ENCODE measurements at places on chromosomes 1 and 21.

GRCh38 chr1:114718661-114719423, 2.3 kb upstream of the NRAS start:
- peak; percentile 45 for ATAC-seq

DNA sequence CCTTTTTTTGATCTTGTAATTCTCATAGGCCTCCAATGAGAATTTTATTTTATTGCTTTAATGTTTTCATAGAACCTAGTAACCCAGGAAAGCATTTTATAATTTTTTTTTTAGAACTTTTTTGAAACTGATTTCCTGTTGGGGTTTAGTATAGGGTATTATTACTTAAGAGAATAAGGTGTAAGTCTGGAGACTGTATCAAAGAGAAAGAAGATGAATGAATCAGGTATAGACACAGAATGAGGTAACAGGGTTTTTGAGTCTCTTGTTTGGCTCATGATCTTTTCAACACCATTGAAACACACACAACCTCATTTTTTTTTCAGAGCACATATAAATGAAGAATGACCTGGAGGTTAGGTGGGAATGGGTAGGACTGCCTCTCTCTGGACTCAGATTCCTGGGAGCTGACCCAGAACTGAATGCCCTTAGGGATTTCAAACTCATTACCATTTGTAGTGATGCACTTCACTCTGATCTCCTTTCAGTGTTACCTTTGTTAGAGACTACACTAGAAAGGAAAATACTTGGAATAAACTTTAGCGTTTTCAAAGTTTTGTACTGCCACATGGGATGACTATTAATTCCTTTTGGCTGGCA, 51.0 kb downstream of the EPB41 start:
- ATAC-seq = peak; percentile 51

- ATAC-seq = no peak
Observed at GRCh38 chr21:28280611-28281010, 712.1 kb downstream of the LTN1 start.

GRCh38 chr21:36162631-36163030, 6.0 kb downstream of the DOP1B start:
- no peak for ATAC-seq

DNA sequence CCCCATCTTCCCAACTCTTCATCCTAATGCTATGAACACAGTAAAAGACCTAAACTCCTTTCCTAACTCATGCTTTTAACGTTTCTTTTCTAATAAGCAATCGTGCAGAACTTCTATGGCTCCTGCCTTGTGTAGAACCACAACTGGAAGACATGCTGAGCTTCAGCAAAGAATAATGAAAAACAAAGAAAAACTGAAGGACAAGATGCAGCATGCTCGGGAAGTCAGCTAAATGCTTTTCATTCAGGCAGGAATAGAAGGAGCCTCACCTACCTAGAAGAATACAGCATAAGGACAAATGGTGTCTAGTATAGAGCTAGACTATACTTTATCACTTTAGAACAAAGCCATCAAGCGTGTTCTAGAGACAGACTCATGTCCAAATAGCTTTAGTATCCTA, 45.9 kb downstream of the LUZP1 start:
- no peak for ATAC-seq

DNA sequence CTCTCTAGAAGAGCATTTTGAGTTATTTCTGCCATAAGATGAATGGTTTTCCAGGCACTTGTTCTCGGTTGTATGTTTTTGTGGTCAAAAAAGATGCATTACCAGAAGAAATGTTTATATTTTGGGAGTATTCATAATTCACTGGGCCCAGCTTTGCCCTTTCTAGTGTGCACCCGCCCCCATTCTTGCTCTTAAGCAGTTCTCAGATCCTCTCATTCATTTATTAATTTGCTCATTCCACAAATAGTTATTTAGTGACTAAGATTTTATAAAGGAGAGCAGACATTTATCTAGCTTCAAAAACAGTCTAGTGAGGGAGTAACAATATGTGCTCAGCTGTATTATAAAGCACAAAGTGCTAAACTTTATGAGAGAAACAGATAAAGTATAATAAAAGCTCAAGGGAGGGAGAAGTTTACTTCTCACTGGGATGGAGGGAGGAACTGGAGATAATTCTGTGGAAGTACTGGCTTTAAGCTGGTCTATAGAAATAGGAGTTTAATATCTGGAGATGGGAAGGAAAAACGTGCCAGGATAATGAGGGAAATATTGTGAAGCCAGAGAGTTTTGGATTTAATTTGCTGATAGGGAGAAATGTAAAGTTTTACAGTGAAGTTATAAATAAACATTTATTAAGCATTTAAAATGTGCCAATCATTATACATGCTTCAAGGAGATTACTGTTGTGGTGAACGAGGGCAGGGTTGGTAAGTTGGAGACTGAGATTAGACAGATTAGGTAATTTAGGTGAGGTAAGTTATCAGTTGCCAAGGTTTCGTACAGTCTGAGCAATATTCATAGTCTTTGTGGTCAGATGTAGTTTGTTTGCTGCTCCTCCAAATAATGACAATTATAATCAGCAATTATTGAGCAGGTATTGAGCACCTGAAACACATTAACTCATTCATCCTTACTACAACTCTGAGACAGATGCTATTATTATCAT, 9.1 kb upstream of the MACF1 start:
- peak; percentile 25 for ATAC-seq

GRCh38 chr1:29105822-29106221, 17.9 kb downstream of the TMEM200B start:
- ATAC-seq = no peak

DNA sequence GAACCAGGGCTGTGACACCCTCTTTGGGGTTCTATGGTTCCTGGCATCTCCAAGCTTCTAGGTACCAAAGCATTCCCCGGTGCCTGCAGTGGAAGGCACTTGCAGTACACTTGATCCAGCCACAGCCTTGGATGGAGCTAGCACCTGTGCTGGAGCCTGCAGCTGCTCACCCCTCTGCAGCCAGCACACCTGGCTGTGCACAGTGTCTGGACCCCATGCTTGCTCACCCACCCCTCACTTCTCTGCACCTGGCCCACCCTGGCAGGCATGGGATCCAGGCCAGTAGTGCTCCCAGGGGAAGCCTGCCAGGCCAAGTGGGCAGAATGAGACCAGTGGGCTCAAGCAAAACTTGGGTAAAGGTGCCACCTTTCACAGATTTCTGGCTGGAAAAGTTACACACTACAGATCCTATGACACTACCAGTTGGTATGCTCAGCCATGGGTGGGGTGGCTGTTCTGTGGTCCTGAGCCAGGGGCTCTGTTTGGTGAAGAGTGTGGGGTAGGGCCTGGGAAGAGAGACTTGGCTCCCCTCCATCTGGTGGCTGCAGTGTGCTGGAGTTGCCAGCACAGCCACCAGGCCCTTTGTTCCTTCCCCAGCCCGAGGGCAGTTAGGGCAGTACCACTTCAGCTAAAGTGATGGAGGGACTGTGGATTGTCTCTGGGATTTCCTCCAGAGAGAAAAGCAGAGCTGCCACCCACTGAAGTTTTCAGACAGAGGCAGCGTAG, 157.8 kb upstream of the LRRC7 start:
- no peak for ATAC-seq

DNA sequence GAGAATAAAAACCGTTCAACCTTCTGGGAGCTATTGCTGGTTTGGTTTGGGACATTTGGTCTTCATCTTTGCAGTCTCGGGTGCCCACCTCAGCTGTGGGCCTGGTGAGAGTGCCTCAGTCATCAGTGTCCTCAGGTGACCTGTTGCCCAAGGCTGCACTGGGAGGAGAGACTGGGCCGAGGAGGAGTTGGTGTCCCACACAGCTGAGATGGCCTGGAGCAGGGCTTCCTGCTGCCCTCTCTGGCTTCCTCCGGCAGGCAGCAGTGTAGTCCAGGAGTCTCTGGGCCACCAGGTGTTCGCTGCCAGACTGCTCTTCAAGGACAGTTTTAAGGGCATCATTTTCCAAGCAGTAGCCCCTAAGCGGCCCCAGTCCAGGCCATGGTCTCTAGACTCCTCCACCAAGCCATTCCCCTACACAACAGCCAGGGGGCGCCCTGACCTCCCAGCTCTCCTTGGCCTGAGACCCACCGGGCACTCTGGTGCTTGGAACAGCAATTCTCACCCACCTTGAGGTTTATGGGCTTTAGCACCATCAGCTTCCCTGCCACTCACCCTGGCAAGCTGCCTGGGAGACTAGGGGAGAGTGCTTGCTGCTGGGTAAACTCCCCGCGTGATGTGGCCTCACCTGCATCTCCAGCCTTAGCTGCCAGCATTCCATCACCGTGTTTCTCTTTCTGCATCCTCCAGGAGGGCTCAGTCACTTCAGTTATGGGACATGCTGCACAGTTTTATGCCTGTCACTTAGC, 9.1 kb upstream of the SYTL1 start:
- ATAC-seq = peak; percentile 64

GRCh38 chr1:6025269-6026094, 20.2 kb upstream of the KCNAB2 start:
- no peak for ATAC-seq

- no peak for ATAC-seq
Observed at GRCh38 chr21:42769820-42770716, 109.3 kb downstream of the WDR4 start.

DNA sequence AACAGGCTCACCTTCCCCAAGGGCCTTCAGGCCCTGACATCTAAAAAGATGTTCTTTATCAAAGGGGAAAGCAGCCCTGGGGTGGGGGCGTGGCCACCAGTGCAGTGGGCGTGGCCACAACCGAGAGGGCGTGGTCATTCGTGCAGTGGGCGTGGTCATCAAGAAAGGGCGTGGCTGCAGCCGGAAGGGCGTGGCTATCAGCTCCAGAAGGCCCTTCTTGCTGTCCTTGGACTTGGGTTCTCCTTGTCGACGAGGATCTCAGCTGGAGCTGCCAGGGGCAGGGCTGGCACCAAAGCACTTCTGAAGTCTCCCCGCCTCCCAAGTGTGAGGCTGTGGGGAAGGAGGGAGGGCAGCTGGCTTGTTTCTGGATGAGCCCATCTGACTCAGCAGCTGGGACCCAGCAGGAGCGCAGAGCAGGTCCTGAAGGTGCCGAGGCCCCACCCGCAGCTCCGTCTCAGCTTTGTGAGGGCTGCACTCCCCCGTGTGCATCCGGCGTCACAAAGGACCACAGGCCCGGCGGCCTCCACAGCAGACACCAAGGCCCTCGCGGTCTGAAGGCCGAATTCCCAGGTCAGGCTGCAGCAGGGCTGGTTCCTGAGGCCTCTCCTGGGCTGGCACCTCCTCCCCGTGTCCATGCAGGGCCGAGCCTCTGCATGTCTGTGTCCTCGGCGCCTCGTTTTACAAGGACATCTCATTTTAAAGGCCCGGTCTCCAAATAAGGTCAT, 12.8 kb downstream of the PDE9A start:
- ATAC-seq = no peak

GRCh38 chr1:177902266-177902665, 67.6 kb downstream of the SEC16B start:
- no peak for ATAC-seq

DNA sequence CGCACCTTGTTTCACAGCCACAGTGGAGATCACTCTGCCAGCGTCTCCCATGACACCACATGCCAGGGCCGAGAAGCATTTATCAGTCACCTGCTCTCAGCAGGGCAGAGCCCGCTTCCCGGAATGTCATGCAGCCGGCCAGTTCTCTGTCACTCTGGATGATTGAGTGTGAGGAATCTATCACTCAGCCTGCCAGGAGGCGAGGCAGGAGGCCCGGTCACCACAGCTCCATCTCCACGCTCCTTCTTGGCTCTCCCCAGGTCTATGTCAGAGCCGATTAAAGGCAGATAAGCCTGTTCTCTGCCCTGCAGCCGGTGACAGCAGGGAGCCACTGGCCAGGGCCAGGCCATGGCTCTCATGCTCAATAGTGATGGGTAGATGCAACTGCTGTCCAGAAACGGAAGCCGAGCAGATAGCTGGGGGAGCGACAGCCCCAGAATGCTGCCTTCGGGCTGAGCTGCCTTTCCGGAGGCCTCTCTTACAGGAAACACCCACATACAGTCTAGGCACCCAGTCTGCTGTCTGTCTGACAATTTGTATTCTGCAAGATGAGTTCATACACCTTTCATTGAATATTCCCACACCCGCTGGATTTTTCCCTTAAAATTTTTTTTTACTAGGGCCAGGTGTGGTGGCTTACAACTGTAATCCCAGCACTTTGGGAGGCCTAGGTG, 64.1 kb downstream of the ACTL8 start:
- no peak for ATAC-seq

DNA sequence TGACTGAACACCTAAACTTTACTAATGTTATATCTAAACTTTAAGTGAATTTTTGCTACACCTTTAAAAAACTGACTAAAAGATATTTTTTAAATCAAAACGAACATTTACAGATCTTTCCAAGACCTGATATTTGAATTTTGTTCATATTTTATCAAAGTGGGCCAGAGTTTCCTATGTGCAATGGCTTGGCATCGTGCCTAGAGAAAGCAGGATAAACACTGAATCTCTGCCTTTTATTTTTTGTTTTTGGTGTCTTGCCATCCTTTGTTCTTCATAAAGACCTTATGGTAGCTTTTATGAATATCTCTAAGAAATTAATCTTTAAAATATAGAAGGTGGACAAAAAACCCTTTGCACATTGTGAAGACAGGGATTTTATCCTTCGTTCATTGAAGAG, 25.8 kb upstream of the VPS26C start:
- no peak for ATAC-seq

GRCh38 chr1:147072482-147073432, 99.5 kb downstream of the PRKAB2 start:
- ATAC-seq = no peak

DNA sequence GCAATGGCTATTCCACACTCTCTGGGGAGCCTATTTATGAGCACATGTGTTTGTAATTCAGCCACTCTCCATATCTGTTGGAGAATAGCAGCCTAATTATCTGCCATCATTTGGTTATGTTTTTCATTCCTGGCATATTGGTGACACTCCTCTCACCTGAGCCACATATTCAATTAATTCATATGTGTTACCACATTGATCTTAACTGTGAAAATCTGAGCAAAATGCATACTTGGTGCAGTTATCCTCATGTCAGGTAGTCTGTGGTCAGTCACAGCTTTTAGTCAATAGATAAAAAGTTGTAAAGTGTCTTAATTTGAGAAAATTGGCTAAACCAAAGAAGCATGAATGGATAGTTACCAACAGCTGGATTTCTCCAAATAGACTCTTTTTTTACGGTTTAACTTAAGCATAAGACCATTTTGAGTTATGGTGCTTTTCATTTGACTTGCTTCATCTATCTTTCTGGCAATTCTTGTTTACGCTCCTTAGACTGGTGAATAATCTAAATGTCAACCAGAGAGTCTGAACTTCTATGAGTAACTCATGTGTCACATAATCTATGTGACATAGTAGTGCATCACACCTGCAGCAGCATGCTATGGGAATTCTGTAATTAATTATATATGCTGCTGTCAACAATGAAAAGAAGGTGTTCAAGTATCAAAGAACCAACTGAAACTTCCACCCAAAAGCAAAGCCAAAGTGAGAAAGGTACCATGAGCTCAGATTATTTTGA, 187.7 kb upstream of the SGIP1 start:
- ATAC-seq = peak; percentile 83

- ATAC-seq = peak; percentile 11
Observed at GRCh38 chr1:203796236-203796605, 798 bp downstream of the ZBED6 start.

- no peak for ATAC-seq
Observed at GRCh38 chr1:15937706-15938168, 38.2 kb downstream of the ZBTB17 start.

GRCh38 chr21:34933609-34934335, 115.3 kb downstream of the RUNX1 start:
- peak; percentile 87 for ATAC-seq
